ENCODE measurements at places on chromosomes 1 and 21. TPM values are rescaled to one million over a fixed set of nuclear protein-coding genes. Genes with fewer than 3 reads are reported as not detected.
A peak's percentile ranks its signal among the peaks of the same experiment; 100 is the strongest.

DNA sequence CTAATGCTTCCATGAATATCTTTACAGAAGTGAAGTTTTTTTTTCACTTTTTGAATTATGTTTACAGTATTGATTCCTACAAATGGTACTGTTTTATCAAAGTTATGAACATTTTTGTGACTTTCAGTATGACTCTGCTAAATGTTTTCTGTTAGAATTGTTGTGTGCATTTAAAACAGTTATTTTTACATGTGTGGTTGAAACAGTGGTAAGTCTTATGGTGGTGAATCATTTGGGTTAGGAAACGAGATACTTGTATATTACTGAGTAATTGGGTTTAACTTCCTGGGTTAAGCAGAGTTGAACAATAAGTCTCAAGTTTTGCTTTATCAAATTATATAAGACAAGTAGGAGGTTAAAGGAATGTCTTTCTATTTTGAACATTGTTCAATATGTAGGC, 66.8 kb downstream of the VPS13D start:
- DNase-seq = no peak
- H3K4me3 ChIP-seq = peak overlapping the region; percentile 33
- no peaks in the 10 kb centered on the region for H3K27me3 ChIP-seq
- H3K27ac ChIP-seq = peak overlapping the region; percentile 69
- peaks cover 46% of the 10 kb centered on the region for H3K36me3 ChIP-seq

GRCh38 chr1:89936694-89937093, 58.2 kb upstream of the ZNF326 start:
- peaks cover 40% of the 10 kb centered on the region for H3K36me3 ChIP-seq
- no peak overlapping the region for H3K27ac ChIP-seq
- H3K27me3 ChIP-seq = no peaks in the 10 kb centered on the region
- no peak overlapping the region for H3K4me3 ChIP-seq
- DNase-seq = no peak

DNA sequence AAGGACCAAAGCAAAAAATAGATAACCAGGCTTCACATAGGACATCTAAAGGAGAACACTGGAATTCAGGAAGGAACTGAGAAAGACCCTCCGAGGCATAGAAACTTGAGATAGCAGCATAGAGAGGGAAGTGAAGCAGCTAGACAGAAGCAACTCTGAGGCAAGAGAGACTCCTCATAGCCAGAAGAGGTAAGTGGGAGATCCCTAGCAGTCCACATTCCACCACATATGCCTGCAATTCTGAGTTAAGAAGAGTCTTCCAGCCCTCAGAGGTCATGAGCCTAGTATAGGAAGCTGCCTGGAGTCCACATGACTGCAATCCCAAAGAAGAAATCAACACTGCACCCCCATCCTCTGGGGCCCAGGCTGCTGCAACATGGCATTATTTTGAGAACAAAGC, 13.9 kb upstream of the FGGY start:
- H3K27ac ChIP-seq = no peak overlapping the region
- peaks cover 31% of the 10 kb centered on the region for H3K27me3 ChIP-seq
- no peak for DNase-seq
- H3K36me3 ChIP-seq = no peaks in the 10 kb centered on the region
- H3K4me1 ChIP-seq = peaks cover 3% of the 10 kb centered on the region

- no peaks in the 10 kb centered on the region for H3K36me3 ChIP-seq
- no peak for DNase-seq
- H3K27ac ChIP-seq = no peak overlapping the region
These were observed 44.5 kb downstream of the ACTL8 start for GRCh38 chr1:17799642-17800041.

Gene ESRRG
- not detected for total RNA-seq
